ENCODE measurements at places on chromosomes 13 and 19. TPM values are rescaled to one million over a fixed set of nuclear protein-coding genes. Genes with fewer than 3 reads are reported as not detected.

DNA sequence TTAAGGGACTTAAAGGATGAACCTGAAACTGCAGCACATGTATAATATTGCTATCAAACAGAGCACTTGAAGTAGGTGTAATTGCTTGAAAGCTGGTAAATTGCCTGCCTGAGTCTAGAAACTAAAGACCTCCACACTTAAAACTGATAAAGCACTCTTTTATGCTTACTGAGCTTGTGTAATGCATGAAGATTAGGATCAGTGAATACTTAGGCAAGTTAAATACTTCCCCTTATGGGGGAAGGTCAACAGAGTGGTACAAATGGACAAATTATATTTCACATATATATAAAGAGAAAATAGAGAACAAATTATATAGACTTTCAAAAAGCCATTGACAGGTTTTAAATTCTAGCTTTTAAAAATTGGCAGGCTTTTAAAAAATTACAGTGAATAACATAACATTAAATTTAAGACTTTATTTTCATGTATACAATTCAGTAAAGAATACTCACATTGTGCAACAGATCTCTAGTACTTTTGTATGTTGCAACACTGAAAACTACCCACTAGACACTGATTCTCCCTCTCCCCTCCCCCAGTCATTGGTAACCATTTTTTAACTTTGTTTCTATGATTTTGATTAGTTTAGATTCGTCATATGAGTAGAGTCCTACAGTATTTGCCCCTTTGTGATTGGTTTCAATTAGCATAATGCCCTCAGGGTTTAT is 23.9 kb downstream of the PIBF1 start:
- DNase-seq = no peak

FFAR2 gene
- polyA plus RNA-seq = 0.55 TPM

ENOX1 gene
- 6.8 TPM for polyA plus RNA-seq

DNA sequence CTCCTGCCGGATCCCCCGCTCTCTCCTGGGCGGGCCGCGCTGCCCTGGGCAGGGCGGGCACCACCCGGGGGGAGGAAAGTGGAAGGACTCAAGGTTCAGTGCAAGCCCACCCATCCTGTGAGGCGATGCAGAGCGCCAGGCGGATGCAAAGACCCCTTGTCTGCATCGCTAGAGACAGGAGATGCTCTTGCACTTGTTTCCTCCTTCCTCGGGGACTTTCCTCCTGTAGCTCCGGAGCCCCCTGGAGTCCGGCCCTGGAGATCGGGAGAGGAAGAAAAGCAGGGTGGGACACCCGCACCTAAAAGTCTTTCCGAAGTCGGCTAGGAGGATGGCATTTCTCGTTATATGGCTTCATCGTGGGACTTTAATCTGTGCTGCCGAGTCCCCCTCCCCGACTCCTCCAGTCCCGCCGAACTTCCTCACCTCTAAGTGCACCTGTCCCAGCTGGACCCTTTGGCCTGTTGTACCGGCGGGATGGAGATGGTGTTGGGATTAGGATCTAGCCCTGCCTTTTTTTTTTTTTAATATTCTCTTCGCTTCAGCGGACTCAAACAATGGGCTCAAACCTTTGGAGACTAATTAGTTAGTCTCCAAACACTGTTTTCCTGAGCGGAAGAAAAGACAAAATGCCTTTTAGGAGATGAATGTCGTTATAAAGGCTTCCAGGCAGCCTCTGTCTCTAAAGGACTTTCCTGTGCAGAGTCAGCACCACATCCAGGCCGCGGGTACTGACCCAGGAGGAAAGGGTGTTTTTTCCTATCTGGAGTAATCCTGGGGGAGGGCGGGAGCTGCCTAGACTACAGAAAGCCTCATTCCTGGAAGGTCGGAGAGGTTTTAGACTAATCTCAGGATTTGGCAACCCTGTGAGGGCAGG is 725 bp downstream of the FAM124A start:
- DNase-seq = no peak

DNA sequence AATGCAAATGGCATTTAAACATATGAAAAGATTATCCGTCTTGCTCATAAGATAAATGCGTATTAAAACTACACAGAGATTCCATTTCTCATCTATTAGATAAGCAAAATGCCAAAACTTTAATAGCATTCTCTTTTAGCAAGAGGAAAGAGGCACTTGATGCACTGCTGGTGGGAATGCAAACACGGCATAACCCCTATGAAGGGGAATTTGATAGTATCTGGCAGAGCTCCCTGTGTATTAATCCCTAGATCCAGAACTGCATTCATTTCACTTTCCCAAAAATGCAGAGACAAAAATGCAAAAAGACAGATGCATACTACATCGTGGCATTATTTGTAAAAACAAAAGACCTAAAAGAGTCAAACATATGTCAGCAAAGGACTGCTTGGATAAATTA is 193.6 kb upstream of the STARD13 start:
- no peak for DNase-seq

DNA sequence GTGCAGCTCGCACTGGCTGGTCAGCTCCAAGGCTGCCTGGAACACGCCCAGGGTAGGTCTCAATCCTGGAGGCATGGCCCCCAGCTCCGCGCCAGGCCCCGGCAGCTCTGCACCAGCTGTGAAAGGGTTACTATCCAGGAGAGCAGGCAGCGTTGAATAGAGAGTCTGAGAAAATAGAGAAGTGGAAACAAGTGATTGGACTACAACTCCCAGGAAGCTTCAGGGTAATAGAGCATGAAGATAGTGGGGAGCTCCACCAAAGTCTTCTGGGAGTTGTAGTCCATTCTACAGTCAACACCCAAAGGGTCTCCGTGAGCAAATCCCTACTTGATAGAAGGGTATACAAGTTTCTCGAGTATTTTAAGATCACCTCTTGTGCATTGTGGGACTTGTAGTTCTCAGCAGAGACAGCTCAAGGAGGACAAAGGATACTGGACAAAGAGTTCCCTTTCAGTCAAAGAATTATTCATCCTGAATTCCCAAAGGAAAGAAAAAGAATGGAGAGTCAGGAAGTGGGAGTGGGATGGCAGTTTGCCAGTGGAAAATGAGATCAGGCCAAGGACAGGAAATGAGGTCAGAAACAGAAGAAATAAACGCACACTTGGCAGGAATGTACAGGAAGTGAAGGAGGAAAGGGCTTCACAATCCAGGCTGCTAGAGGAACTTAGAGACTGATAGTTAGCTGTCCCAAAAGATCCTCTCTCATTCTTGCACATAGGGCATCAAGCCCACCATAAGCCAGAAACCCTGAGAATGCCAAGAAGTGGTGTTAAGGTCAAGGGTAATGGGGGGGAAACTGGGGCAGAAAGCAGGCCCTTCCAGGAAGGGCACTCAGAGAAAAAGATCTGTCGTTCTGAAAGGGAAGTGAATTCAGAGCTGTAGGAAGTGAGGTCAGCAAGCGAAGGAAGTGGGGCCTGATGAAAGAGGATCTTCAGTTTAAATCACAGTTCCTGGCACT is 5.5 kb upstream of the MAMSTR start:
- DNase-seq = no peak

GRCh38 chr13:51827254-51827653 is 17.7 kb downstream of the TMEM272 start:
- no peak for DNase-seq

GRCh38 chr13:69828527-69828926 is 279.1 kb upstream of the ATXN8OS start:
- DNase-seq = no peak

DNA sequence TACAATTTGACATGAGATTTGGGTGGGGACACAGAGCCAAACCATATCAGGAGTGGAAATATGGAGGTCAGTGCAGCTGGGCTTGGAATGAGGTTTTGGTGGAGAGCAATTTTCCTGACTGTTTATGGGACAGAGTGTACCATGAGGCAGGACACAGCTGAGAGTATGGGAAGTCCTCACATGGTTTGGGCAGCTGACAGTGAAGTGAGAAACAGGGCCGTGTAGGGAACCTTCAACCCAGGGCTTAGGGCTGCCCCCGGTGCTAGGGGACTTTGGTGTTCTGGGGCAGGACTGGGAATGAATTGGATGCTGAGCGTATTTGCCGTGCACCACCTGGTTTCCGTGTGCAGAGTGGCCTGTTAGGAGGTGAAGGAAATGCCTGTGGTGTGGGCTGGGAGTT is 6.1 kb downstream of the ZNF548 start:
- DNase-seq = no peak

- DNase-seq = no peak
Observed at GRCh38 chr13:77310161-77310560, 16.7 kb downstream of the MYCBP2 start.

ZNF8 gene
- 9.7 TPM for polyA plus RNA-seq

DNA sequence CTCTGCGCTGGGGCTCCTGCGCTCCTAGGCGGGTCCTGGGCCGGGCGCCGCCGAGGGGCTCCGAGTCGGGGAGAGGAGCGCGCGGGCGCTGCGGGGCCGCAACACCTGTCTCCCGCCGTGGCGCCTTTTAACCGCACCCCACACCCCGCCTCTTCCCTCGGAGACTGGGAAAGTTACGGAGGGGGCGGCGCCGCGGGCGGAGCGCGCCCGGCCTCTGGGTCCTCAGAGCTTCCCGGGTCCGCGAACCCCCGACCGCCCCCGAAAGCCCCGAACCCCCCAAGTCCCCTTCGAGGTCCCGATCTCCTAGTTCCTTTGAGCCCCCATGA is at the start of gene GJB2:
Gene GJB2 (minus strand): TSS at position 103 of the 326 bp plus-strand sequence. CDS start 3,357 bp downstream, outside the sequence.
- DNase-seq = no peak

GRCh38 chr19:56554272-56554869 is 12.9 kb upstream of the ZNF470 start:
- no peak for DNase-seq

B3GNT8 gene
- polyA plus RNA-seq = 7.9 TPM

LILRA1 gene
- polyA plus RNA-seq = 0.45 TPM

GRCh38 chr19:47374876-47375693 is 26.0 kb downstream of the DHX34 start:
- no peak for DNase-seq

DNA sequence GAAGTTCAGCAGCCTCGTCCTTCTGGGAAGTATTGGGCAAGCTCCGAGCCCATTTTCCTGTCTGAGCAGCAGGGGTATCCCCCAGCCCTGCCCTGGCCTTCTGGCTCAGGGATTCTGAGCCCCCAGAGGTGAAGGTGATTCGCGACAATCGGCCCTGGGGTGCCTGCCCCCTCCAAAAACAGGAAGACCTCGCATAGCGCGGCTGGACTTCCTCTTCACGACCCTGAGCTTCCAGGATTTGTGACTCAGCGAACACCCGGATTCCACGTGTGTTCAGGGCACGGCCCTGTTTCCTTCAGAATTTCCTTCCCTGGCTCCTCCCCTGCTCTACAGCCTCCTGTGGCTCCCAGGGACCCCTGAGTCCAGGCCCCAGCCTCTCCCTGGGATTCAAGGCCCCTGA is at the start of gene SEMA6B:
Gene SEMA6B (minus strand): TSS at position 116 of the 400 bp plus-strand sequence. CDS start 1,227 bp downstream, outside the sequence.
- no peak for DNase-seq

GRCh38 chr19:10718205-10719196 is 622 bp downstream of the DNM2 start:
- peak; percentile 91 for DNase-seq

FCER2 gene
- polyA plus RNA-seq = 0.38 TPM

- no peak for DNase-seq
Observed at GRCh38 chr19:4676955-4677731, 7.0 kb upstream of the MYDGF start.

DNA sequence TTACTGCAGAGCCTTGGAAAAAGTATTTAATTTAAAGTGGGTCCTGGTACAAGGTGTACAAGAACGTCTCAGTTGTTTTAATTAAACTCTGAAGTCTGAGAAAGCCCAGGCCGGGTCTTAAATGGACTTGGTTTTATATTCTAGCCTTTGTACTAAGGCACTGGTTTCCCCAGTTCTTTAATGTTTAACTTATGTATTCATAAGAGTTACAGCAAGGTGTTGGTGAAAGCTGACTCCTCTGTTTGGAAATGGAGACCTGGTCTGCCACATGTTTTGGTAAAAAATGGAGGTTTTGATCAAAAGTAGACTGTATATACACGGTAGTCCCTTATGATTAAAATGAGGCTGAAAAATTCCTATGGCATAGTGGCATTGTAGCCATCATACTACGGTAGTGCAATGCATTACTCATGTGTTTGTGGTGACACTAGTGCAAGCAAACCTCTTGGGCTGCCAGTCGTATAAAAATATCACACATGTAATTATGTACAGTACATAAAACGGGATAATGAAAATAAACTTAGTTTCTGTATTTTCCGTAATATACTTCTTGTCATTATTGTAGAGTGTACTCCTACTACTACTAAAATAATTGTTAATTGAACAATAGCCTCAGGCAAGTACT is 883.4 kb upstream of the SPRY2 start:
- peak; percentile 10 for DNase-seq

IZUMO4 gene
- polyA plus RNA-seq = 7.1 TPM

PSPN gene
- polyA plus RNA-seq = 1.8 TPM

DNA sequence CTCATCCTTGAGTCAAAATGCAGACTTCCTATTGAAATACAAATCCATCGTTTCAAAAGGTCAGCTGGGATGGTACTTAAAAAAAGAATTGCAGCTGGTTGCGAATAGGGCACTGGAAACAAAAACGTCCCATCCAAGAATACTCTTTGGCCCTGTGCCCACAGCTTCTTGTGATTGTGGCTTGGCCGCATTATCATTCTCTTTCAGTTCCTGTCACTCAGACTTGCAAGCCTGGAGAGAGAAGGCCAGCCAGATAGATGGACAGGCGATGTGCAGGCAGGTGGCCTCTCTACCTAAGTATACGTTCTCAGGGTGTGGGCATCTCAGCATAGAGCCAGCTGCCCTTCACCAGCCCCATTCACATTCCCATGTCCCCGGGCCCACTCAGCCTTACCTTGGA is 208.5 kb upstream of the ZNF536 start:
- DNase-seq = no peak

DNA sequence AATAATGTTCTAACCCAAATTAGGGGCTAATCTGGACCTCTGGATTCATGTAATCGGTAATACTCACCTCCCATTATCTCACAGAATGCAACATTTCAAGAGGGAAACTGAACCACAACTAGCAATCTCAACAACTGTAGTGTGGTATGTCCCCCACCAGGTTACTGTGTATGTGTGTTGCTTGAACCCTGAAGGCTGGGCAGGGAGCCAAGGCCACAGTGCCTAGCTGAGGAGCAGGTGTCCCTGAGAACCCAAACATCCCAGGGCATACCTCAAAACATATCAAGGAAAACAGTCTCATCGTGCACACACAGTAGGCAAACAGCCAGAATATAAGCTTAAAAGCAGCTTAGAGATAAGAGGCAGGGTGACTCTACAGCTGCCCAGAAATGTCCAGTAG is 20.5 kb upstream of the NEK3 start:
- no peak for DNase-seq

COL4A1 gene
- polyA plus RNA-seq = 442 TPM

- no peak for DNase-seq
Observed at GRCh38 chr19:29569038-29569911, 36.8 kb upstream of the POP4 start.

GRCh38 chr13:41028051-41028450 is 8.9 kb upstream of the ELF1 start:
- DNase-seq = no peak

GRCh38 chr13:27663947-27664346 is 42.3 kb downstream of the POLR1D start:
- no peak for DNase-seq

TMEM59L gene
- polyA plus RNA-seq = 41.5 TPM

PLA2G4C gene
- 6.6 TPM for polyA plus RNA-seq

Measured in left lung (tissue), 14 donors.